Thoracic aorta (tissue), 2 donors: ENCODE measurements at places on chromosomes 12 and 14. TPM values are rescaled to one million over a fixed set of nuclear protein-coding genes. Genes with fewer than 3 reads are reported as not detected.

The OTUB2 gene
- 0.71 TPM for total RNA-seq

GRCh38 chr14:23357261-23357660 lies 4.6 kb upstream of the SLC22A17 start:
- no peak for DNase-seq

DNA sequence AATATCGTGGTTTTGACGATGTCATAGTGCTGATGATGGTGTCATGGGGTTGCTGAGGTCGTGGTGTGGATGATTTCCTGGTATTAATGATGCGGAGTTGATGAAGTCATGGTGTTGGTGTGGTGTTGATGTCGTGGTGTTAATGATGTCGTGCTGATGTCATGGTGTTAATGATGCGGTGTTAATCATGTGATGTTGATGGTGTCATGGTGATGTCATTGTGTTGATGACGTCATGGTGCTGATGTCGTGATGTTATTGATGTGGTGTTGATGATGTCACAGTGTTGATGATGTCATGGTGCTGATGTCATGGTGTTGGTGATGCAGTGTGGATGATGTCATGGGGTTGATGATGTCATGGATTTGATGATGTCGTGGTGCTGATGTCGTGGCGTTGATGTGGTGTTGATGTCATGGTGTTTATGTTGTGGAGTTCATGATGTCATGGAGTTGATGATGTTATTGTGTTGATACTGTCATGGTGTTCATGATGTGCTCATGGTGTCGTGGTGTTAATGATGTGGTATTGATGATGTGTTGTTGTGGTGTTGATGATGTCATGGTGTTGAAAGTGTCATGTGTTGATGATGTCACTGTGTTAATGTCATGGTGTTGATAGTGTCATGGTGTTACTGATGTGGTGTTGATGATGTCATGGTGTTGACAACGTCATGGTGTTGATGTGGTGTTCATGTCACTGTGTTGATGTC lies 48.5 kb upstream of the RIMBP2 start:
- DNase-seq: no peak

The CCDC38 gene
- not detected for total RNA-seq

DNA sequence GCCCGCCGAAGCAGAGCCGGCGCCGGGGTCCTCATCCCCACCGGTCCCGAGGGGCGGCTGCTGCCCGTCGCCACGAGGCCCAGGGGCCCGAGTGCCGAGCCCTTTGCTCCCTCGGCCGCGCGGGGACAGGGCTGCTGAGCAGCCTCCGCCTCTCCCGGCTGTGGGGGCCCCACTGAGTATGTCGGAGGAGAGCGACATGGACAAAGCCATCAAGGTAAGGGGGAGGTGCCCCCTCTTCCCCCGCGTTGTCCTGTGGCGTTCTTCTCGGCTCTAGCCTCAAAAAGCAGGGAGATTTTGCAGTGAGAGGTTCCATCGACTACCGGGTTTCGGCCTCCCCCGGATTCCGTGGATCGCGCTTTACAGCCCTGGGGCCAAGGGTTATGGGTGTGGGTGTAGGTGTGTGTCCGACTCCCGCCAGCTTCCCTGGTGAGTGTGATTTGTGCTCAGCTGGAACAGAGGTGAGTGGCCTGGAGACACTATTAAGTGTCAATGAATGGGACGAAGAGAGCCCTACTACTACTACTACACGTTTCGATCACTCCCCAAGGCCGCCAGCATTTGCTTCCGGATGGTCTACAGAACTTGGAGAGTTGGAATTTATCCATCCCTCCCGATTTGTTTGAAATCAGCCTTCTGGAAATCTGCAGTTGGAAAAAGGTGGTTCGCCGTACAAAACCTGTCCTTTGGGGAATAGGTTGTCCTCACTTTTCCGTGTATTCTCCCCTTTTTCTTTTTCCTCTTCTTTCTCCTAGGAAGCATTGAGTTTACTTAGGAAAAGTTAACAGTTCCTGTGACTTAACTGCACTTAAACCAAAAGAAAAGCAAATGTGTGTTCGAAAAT lies 748 bp downstream of the MAPKAPK5 start:
- no peak for DNase-seq

The ASCL1 gene
- not detected for total RNA-seq

DNA sequence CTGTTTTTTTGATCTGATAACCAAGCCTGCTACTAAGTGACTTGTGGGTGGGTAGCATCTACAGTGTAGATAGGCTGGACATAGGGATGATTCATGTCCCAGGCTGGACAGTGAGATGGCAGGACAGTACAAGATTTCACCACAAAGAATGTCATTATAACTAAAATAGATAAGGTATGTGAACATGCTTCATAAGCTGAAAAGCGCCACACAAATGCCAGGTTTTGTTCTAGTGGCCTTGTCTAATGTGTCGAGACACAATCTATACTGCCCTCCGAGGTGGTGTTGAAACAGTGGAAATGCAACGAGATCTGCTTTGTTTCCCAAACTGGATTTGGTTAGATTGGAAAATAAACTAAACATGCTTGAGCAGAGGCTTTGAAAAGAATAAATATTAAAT lies 4.4 kb downstream of the LGALS3 start:
- no peak for DNase-seq

GRCh38 chr12:49965836-49966235 lies 4.2 kb downstream of the AQP5 start:
- DNase-seq: no peak

DNA sequence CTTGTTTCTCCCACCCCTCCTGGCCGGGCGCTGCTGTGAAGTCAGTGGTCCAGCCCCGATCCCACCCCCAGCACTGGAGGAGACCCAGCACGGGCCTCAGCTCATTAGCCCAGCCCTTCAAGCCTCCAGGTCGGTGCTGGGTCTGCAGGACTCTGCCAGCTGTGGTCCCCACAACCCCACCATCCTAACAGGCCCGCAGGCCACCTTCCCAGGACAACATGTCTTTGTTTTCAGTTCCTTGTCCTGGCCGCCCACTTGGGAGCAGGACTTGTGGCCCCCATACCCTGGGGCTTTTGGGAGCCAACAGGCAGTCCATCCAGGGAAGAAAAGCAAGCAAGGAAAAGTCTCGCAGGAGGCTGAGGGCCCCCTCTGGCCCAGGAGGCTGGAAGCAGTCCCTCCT lies 60.0 kb downstream of the HRK start:
- no peak for DNase-seq

GRCh38 chr12:98698603-98699463 lies 53.7 kb downstream of the APAF1 start:
- DNase-seq: no peak

The ATP5MC2 gene
- total RNA-seq: 175 TPM

The MMP19 gene
- total RNA-seq: 85.0 TPM

GRCh38 chr12:47206450-47207339 lies 126.9 kb upstream of the AMIGO2 start:
- DNase-seq: no peak

DNA sequence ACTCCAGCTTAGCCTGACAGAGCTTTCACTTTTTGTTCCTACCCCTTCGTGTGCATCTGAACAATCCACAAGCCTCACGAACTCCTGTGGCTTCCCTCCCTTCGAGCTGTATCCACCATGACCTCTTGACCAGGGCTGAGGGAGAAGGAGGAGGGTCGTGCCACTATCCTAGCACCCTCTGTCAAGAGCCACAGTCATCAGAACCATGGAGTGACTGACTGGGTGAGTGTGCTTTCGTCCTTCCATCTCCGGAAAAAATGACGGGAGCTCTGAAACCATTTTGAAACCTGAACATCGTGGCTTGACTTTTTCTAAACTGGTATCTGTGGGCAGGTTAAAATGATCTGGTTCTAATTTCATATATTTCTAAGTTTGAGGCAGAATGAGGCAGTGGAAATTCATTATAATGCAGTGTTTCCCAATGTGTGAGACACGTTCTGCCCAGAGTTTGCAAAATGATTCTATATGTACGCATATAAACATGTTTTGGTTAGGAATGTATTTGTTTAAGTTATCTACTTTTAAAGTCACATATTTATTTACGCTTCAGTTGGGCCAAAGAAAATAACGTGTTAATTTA lies 27.0 kb downstream of the IL26 start:
- DNase-seq: no peak

GRCh38 chr12:83893101-83893500 lies 1019.5 kb downstream of the SLC6A15 start:
- no peak for DNase-seq

GRCh38 chr14:105412771-105413543 lies 6.7 kb upstream of the MTA1 start:
- DNase-seq: no peak

GRCh38 chr12:120922279-120922678 lies 18.1 kb upstream of the SPPL3 start:
- DNase-seq: no peak

The GLT1D1 gene
- total RNA-seq: 0.85 TPM

The MYF6 gene
- not detected for total RNA-seq

- no peak for DNase-seq
Measured at GRCh38 chr12:132600048-132601032, 10.0 kb downstream of the LRCOL1 start.

DNA sequence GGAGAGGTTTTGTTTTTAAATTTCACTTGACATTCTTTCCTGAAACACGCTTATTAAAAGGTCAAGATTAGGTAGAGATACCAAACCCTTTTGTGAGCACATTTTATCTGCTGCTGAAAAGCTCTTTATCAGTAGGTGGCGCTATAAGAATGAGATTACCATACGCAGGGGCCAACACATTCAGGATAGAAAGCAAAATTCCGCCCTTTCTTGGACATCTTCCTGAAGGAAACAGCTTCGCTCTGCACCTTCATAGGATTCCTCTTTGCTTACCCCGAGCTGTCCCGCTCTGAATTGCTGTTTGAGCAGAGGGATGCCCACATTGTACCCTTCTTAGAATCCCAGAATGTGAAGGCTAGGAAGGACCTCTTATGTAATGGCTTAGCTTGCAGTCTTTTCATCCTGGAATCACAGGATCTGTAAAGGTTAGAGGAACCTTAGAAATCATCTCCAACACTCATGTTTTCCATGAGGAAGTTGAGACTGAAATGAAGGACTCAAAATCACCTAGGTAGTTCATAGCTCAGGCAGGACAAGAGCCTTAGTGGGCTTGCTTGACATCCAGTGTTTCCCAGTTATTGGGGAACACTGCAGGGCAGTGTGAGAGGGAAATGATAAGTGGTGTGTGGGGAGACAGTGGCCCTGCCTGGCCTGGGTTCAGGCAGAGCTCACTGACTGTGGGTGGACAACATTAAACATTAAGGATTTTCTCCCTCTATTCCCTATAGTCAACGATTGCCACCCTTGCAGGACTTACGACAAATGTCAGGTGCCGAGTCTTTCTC lies 38.7 kb upstream of the CRY1 start:
- DNase-seq: no peak

DNA sequence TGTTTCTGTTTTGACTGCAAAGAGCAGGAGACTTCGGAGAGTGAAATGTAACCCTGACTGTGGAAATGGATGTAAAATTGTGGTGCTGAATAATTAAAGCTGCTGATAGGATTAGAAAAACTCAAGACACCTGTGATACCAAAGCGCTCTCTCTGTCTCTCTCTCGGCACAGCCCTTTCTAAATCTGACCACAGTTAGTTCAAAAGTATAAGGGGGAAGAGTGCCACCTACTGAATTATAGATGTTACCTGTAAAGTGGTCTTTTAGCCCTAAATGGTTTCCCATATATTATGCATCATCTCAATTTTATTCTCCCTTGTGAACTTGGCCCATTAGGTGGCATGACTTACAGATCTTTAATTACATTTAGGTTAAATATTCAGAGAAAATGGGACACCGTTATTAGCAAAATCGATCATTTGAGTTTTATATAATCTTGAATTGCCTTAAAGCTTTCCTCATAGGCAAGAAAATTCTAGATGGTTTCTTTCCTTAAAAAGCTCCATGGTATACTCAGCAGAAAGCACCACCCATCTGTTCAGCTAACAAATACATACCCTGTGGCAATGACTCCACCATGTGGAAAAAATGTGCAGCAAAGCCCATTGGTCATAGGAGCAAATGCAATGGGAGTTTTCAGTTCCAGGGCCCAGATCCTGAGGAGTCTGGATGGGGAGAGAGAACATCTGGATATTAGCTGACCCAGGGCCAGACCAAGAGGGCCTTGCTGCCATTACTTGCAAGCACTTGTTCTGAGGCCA lies 18.1 kb downstream of the RFC5 start:
- DNase-seq: no peak

The RFX4 gene
- not detected for total RNA-seq

The CYP46A1 gene
- total RNA-seq: 1.3 TPM

DNA sequence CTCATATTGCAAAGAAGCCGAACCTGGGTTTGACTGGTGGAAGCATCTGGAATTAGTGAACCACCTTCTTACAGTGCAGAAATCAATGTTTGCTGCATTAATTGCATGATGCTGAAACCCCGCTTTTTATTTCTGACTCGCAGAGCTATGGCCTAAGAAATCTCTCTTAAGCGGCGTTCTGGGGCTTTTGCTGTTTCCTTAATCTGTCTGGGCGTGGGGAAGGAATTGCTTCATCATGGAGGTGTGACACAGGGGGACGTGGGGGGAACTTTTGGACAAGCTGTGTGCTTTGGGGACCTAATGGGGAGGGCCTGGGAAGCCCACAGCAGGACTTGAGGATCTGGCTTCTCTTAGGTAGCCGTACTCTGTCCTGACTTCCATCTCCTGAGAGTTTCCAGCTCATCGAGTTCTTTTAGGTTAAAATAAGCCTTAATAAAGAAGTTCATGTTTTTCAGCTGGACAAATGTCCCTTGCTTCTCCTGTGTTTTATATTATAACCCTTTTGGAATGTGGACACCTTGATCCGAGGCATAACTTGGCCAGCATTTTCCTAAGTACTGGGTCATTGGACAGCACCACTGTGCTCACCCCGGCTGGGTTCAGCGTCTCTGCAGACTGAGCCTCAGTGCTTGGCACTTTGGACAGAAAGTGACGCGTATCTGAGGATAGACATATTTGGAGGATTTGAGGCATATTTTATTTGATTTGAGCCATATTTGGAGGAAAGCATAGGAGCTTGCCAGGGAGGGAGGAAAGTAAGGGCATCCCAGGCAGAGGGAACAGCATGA lies 192.1 kb upstream of the MYL2 start:
- no peak for DNase-seq

- DNase-seq: no peak
Measured at GRCh38 chr12:116347265-116347664, 69.8 kb upstream of the MED13L start.

- DNase-seq: no peak
Measured at GRCh38 chr12:52641468-52641867, 10.5 kb downstream of the KRT2 start.

The PLEK2 gene
- 5.9 TPM for total RNA-seq
